ENCODE measurements at places on chromosomes 2 and 18.
A peak's percentile ranks its signal among the peaks of the same experiment; 100 is the strongest.

DNA sequence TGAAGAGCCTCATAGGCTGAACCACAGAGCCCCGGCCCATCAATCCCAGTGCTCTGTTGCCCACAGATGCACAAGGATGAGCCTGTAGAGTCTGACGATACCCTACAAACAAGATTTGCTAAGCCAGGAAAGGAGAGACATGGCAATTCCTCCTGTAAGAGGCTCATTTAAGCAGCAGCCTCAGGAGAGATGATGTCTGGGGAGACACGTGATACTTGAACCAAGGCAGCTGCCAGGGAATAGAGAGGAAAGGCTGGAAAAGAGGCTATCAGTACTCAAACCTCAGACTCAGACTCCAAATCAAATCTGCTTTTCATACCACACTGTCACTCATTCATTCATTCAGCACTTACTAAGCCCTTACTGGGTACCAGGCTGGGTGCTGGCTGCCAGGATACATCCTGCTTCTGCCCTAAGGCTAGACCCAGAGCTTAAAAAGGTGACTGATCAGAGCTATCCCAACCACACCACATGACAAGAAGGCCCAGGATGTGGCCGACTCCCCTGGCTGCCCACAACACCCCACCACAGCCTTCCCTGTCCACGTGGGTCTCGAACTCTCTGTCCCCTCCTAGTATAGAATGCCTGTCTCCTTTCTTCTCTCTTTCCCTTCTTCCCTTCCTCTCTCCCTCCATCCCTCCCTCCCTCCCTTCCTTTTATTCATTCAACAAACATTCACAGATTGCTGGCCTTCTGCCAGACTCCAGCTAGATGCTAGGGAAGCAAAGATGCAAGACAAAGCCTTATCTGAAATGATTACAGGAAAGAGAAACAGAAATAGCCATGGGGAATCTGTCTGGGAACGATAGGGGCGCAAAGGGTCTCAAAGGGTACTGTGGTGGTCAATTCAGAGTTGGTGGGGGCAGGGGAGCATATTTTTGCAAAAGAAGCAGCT lies 23.4 kb upstream of the KCNK3 start:
- no peak for DNase-seq

GRCh38 chr2:160492401-160493226 lies 993 bp downstream of the RBMS1 start:
- DNase-seq: peak; percentile 64

DNA sequence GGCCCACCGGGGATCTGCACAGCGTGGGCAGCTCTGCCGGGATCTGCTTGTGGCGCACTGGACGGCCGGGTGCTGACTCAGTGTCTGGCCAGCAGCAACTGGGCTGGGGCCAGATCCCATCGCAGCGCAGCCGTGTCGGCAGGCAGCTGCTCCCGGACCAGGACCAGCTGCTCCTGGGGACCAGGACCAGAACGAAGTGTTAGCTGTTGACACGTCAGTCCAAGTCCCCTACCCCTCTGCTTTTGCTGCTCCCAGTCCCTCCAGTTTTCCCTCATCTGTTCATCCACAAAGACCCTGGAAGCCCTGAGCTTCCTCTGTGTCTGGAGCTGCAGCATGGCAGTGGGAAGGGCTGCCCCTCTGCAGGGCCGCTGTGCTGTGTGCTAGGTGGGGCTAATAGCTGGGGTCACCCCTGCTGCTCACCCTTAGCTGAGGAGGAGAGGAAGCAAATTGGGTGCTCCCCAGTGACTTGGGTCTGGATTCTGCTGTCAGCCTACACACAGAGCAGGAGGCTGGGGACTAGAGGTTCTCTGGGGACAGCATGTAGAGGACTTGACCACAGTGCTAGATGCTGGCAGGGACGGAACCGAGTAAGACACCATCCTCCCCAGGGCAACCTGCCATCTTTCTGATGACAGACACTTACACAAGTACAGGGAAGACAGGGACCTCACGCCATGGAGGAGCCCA lies 16.9 kb upstream of the KIF1A start:
- no peak for DNase-seq

DNA sequence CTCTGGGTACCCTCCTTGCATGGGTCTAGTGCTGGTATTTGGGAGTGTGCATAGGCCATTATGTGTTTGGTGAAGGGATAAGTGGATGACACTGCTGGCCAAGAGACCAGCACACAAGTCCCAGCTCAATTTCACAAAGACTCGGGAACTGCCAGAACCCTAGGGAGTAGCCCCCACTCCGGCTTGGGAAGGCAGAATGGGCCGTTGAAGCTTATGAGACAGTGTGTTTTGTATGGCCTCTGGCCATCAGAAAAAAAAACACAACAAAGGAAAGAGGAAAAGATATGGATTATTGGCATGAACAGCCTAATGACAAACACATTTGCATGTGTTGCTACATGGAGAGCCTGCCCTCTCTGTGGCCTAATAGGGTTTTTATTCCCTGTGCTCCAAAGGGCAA lies 144.2 kb downstream of the TTC32 start:
- no peak for DNase-seq

- no peak for DNase-seq
Observed at GRCh38 chr2:11802782-11803191, 56.4 kb downstream of the LPIN1 start.

- no peak for DNase-seq
Observed at GRCh38 chr2:203625701-203626100, 80.7 kb upstream of the CD28 start.

DNA sequence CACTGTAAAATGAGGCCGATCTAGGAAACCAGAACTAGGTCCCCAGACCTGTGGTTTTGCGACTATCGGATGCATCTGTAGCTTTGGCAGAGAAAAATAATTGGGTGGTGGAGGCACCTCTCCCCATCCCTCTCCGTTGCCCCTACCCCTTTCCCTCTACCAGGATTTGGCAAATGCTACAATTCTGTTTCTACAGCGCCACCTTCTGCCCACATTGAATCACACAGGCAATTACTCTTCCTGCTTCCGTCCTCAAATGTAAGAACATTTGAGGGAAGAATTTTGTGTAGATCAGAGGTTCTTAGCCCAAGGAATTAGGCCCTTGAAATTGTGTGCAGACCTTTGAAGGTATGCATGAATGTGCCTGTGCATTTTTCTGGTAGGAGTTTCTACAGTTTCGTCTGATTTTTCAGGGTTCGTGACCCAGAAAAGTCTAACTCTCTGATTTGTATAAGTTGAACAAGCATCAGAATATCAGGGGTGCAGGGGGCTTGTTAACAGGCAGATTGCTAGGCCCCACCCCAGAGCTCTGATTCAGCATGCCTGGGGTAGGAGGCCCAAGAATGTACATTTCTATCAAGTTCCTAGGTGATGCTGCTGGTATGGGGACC lies 11.2 kb downstream of the ATP6V1B1 start:
- DNase-seq: peak; percentile 57

- DNase-seq: no peak
Observed at GRCh38 chr2:203476881-203477280, 58.2 kb downstream of the RAPH1 start.

GRCh38 chr2:14348247-14348646 lies 284.3 kb upstream of the LRATD1 start:
- no peak for DNase-seq

GRCh38 chr2:85806358-85807118 lies 52.7 kb downstream of the ATOH8 start:
- no peak for DNase-seq

DNA sequence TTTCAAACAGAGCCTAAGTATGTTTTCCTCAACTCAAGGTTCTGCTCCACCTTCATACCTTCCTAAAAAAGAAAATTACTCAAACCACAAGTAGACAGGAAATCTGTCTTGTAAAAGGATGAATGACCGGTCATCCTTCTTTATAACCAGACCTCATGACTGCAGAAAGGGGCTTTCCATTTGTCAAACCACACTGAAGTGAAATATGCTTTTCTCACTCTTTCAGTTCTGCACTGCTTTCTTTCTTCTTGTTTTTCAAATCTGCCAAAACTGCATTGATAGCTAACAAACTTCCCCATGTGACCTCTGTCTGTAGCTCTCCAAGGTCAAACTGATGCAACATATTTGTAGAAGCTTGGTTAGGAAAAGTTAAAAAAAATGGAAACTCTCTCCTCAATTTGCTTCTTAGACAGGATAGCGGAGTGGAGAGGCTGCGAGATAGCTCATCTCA lies 308.9 kb upstream of the CCDC68 start:
- no peak for DNase-seq

GRCh38 chr2:188382107-188382506 lies 90.4 kb downstream of the GULP1 start:
- DNase-seq: no peak

DNA sequence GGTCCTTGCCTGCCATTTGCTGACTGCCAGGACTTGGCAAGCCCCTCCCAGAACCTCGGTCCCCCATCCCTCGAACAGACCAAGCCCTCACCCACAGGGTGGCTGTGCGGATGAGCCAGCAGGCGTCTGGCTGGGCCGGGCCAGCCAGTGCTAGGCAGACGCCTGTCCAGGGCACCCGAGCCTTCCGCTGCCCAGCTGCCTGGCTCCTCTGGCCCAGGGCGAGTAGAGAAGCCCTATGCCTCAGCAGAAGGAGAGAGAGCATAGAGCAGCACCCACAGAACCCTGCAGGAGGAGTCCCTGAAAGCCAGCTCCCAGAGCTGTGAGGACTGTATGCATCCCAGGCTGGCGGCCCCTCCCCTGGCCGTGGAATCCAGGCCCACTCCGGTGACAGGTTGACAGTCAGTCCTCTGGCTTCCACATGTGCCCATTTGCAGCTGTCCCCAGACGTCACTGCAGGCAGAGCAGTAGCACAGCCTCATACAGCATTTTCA lies 62.1 kb upstream of the GLI2 start:
- DNase-seq: no peak

DNA sequence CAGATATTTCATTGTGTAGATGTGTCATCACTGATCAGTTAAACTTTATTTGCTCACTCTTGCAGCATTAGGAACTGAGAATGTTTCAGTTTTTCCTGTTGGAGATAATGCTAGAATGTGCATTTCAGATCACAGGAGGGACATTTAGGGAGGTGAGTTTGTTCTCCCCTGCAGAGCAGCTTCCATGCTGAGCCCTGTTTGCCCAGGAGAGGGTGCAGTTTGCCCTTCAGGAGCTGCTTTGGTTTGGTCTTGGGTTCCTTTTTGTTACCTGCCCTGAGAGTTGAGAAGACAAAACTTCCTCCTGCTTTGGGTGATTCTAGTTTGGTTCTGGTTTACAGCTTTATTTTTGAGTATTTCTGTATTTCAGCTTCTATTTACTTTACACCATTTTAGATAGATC lies 49.9 kb downstream of the DGKD start:
- peak; percentile 80 for DNase-seq

GRCh38 chr2:55779459-55780421 lies 86.1 kb upstream of the PNPT1 start:
- no peak for DNase-seq

DNA sequence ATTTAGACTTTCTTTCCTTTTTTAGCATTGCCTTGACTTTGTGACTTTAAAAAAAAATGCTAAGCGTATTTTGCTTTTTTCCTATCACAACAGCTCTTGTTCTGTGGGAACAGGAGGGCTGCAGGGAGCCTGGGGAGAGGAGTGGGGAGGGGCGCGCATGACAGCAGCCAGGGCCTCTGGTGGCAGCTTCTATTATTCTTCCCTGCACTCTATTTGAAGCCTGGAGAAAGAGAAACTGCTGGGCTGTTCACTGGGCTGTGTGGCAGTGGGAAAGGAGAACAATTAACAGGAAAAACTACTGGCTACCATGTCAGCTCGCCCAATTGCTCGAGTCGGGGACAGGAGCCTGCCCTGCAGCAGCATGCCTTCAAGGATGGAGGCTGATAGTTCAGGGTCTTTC lies 119.0 kb upstream of the ZBTB14 start:
- DNase-seq: no peak

DNA sequence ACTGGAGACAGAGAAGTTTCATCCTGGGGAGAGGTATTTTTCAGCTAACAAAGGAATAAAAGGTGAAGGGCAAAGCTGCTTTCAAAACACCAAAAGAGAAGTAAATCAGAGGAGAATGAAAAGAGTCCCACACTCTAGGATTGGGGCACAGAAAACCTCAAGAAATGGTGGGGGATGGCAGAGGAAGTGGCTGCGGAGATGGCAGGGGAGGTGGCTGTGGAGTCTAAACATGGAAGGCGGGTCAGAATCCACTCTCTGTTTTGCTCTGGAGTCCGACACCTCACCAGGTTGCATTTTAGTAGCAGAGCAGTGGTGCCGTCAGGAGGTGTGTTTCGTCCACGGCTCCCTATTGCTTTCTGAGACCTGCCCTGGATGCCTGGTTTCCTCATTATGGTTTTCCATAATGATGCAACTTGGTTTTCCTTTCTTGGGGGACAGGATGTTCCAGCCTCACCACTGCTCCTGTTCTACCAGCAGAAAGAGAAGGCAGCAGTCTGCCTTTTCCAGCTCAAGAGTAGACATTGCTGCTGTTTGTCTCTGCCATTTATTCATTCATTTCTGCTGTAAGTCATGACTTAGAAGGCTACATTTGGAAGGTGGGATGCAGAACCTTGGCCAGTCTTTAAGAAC lies 188.7 kb downstream of the ANKRD44 start:
- DNase-seq: no peak

GRCh38 chr2:46545015-46545839 lies 65.9 kb downstream of the TMEM247 start:
- peak; percentile 36 for DNase-seq

DNA sequence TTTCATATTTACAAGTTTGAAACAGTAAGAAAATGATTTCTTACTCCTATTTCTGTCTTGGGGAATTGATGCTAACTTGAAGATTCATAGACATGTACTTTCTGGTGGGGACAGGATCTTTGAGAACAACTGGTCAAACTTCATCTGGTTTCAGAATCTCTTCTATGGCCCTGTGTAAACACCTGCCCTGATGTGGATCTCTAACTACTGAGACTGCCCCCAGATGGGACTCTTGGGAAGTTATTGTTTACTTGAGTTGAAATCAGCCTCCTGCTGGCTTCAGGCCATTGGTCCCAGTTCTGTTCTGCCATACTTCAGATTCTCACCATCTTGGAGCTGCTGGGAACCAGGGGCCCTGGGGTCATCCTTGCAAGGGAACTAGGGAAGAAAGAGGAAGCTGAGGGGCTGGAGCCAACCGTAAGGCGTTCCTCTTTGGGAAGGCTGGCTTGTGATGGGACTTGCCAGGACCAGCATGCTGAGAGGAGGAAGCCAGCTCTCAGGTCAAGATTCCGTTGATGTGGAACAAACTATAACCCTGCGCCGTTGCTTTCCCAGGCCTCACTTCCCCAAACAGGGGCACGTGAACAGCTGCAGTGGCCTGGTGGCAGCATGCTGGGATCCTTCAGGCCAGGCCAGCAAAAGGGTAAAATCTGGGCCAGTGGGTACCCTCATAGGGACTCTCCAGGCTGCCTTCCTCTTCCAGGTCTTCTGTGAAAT lies 135.5 kb upstream of the CXCR4 start:
- no peak for DNase-seq
